ENCODE measurements at places on chromosomes 4 and X. TPM values are rescaled to one million over a fixed set of nuclear protein-coding genes. Genes with fewer than 3 reads are reported as not detected.

GRCh38 chr4:157372154-157372553, 151.6 kb downstream of the GRIA2 start:
- no peak overlapping the region for H3K4me3 ChIP-seq
- DNase-seq, result no peak
- H3K4me1 ChIP-seq, result no peaks in the 10 kb centered on the region

Gene GAGE1
- not detected for total RNA-seq

Gene STARD8
- 2.4 TPM for total RNA-seq

GRCh38 chr4:8112672-8113071, 45.9 kb downstream of the ABLIM2 start:
- no peaks in the 10 kb centered on the region for H3K36me3 ChIP-seq
- H3K27me3 ChIP-seq, result peaks cover 45% of the 10 kb centered on the region
- no peak for DNase-seq
- H3K4me3 ChIP-seq, result no peak overlapping the region
- H3K4me1 ChIP-seq, result no peaks in the 10 kb centered on the region
- no peak overlapping the region for H3K27ac ChIP-seq

- H3K27ac ChIP-seq, result no peak overlapping the region
- no peaks in the 10 kb centered on the region for H3K4me1 ChIP-seq
- H3K27me3 ChIP-seq, result no peaks in the 10 kb centered on the region
- DNase-seq, result no peak
- no peaks in the 10 kb centered on the region for H3K36me3 ChIP-seq
These were observed 18.6 kb downstream of the AFM start for GRCh38 chr4:73499996-73500765.

DNA sequence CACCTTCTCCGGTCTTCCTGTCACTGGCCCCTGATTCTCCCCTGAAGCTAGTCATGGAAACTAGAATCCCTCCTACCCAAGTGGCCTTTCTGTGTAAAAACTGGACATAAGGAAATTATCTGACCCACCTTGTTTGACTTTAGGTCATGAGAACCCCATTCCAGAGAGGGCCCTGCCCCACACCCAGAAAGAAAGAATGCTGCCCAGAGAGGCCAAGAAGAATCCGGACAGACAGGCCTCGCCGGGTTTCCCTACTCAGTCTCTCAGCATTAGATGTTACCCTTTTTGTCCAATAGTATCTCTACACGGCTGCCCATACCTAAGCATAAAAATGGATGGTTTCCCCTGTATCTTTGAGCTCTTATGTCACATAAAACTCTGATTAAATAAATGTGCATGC, 83.3 kb upstream of the HELT start:
- no peak overlapping the region for H3K4me3 ChIP-seq
- H3K4me1 ChIP-seq, result no peaks in the 10 kb centered on the region
- no peaks in the 10 kb centered on the region for H3K36me3 ChIP-seq
- DNase-seq, result no peak
- no peak overlapping the region for H3K27ac ChIP-seq

GRCh38 chr4:8898419-8898818, 26.8 kb upstream of the HMX1 start:
- H3K27ac ChIP-seq, result no peak overlapping the region
- H3K36me3 ChIP-seq, result no peaks in the 10 kb centered on the region
- H3K27me3 ChIP-seq, result 0 out of 2 replicates have a peak, but pooled peaks cover under 1% of the 10 kb centered on the region
- no peak for DNase-seq
- no peaks in the 10 kb centered on the region for H3K4me1 ChIP-seq

Gene TEX13B
- total RNA-seq, result not detected

Gene IRS4
- total RNA-seq, result not detected

GRCh38 chrX:131279617-131280016, 9.5 kb downstream of the IGSF1 start:
- no peak for DNase-seq
- H3K27ac ChIP-seq, result no peak overlapping the region
- H3K4me3 ChIP-seq, result no peak overlapping the region

- no peak overlapping the region for H3K27ac ChIP-seq
These were observed 775 bp downstream of the KCTD8 start for GRCh38 chr4:44447563-44448504.

DNA sequence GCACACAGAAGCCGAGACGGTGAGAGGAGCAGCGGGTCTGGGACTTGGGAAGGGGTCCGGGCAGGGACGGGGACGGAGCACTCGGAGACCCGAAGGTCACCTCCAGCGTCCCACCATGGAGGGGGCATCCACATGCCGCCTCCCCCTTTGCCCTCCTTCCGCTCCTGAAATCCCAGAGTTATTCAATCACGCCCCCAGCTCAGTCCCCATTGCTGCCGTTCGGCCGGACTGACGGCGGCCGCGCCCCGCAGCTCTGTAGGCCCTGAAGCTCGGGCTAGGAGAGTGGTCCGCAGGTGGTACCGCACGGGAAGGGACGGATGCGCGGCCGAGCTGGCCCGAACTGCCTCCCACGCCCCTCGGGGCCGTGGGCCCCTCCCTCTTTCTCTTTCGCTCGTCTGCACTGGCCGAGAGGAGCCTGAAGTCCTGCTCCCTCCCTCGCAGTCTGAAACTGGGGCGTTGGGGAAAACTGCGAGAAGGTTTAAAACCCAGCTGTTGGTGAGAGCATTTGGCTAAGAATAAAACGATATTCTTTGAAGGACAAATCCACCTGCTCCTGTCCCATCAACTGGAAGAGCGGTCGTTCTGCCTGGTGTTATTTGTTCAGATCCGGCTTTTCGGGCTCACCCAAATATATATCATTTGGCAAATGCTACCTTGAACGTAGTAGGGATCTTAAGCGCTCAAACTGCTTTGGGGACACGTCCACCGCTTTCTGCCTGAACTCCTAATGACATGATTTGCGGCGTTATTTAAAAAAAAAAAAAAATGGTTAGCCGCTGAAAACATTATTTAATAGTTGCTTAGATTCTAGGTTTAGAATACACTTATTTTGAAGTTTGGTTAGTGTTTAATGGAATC, 719 bp downstream of the USO1 start:
- peak overlapping the region; percentile 81 for H3K27ac ChIP-seq
- peaks cover 5% of the 10 kb centered on the region for H3K36me3 ChIP-seq
- no peaks in the 10 kb centered on the region for H3K27me3 ChIP-seq
- peaks cover 17% of the 10 kb centered on the region for H3K4me1 ChIP-seq
- DNase-seq, result peak; percentile 75
- peak overlapping the region; percentile 69 for H3K4me3 ChIP-seq

- peaks cover 6% of the 10 kb centered on the region for H3K4me1 ChIP-seq
- no peak overlapping the region for H3K27ac ChIP-seq
- H3K4me3 ChIP-seq, result no peak overlapping the region
- H3K36me3 ChIP-seq, result no peaks in the 10 kb centered on the region
- H3K27me3 ChIP-seq, result no peaks in the 10 kb centered on the region
These were observed 68.2 kb upstream of the MAML3 start for GRCh38 chr4:140222171-140222570.

Gene ZNF141
- total RNA-seq, result 1.0 TPM

DNA sequence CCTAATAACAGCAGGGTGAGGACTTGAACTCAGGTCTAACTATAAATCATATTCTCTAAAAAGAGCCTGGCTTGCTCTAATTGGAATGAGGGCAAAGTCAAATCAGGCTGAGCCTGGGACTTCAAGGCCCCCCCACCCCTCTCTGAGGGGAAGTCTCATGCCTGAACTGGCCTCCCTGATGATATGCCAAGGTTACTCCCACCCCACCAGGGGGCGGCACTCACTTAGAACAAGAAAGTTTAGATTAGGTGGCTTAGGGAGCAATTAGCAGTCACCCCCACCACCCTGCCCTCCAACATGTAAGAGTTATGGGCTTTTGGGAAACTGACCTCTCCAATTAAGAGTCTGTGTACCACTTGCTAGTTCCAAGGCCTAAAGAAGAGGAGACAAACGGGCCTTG, 2.7 kb downstream of the FOXO4 start:
- H3K27me3 ChIP-seq, result no peaks in the 10 kb centered on the region
- H3K4me1 ChIP-seq, result no peaks in the 10 kb centered on the region
- no peak for DNase-seq

DNA sequence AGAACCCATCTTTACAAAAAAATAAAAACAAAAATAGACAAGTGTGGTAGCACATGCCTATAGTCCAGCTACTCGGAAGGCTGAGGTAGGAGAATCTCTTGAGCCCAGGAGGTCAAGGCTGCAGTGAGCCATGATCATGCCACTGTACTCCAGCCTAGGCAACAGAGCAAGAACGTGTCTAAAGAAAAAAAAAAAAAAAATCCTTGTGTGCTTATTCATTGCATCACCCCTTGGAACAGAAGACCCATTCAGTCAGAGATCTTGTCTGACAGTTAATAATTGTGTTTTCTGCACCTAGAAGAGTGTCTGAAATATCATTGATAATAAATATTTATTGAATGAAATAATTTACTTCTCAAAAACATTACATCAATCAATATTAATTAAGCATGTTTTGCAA, 97.4 kb upstream of the TBL1X start:
- no peaks in the 10 kb centered on the region for H3K27me3 ChIP-seq
- no peaks in the 10 kb centered on the region for H3K4me1 ChIP-seq
- H3K27ac ChIP-seq, result no peak overlapping the region
- DNase-seq, result no peak
- H3K36me3 ChIP-seq, result no peaks in the 10 kb centered on the region
- no peak overlapping the region for H3K4me3 ChIP-seq

- no peaks in the 10 kb centered on the region for H3K36me3 ChIP-seq
- no peak overlapping the region for H3K4me3 ChIP-seq
- DNase-seq, result no peak
- H3K4me1 ChIP-seq, result no peaks in the 10 kb centered on the region
These were observed 172.8 kb upstream of the TACR3 start for GRCh38 chr4:103892586-103892985.
